ENCODE measurements at places on chromosomes 4 and X.

DNA sequence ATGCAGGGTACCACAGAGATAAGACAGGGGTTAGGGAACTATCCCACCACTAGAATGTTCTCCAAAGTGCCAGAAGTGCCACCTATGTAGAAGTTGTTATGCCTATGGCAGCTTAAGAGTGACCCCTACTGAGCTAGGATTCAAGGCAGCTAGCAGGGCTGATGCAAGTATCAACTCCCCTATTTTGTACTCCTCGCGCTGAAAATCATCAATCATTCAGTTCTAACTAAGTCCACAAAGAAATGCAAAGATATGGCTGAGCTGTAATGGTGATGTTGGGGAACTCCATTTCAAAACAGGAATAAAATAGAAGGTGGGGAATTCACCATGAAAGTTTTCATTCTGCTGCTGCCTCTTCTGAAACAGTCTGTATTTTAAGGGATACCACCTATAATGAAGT, 13.8 kb downstream of the ACSL4 start:
- DNase-seq: no peak

GRCh38 chr4:22688236-22688635, 4.5 kb upstream of the GBA3 start:
- no peak for DNase-seq

DNA sequence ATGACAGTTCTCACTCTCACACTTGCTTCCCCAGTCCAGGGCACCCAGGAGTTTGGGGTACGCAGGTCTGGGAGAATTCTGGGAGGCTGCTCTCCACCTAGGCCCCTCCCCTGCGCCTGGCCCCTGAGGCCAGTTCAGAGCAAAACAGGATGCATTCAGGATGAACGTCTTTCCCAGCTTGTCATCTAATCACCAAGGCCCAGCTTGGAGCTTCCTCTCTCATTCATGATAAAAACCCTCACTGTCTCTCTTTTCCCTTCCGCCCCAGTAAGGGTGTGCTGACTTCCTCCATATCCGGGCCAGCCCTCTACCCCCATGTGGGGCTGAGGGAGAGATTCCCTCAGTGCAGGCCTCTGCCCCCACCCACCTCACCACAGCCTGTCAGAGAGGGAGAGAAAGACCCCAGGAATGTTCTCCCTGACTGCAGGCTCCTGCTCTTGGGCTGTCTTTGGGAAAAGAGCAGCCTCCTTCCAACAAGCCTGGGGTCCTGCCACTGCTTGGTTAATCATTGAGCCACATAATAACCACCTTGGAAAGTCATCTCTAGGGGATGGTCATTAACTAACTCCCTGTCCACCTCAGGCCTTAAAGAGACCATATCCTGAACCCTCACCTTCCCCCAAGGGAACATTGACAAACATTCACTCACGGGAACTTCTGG, 50.1 kb downstream of the STARD8 start:
- no peak for DNase-seq

DNA sequence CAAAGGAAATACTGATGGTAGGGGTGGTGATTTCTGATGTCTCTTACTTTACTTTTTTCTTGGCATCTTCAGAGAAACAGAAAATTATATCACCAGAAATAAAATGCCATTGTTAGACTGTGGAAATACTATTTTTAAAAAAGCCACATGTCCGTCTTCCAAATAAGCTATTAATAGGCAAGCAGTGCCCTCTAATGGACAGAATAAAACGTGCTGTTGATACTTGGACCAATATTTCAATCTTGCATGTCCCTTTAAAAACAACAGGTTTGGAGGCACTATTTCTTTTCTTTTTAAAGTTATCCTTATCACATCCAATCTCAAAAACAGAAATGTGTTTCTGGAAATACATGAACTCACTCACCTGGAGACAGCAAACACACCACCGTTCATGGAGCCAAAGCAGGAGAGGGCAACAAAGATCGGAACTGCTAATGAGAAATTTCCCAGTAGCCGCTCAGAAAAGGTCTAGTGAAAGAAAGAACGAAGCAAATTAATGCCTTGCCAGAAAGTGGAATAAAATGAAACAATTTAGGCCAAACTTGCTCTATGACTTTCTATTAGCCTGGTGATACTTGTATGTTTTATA, 59.2 kb downstream of the SLC7A11 start:
- no peak for DNase-seq

DNA sequence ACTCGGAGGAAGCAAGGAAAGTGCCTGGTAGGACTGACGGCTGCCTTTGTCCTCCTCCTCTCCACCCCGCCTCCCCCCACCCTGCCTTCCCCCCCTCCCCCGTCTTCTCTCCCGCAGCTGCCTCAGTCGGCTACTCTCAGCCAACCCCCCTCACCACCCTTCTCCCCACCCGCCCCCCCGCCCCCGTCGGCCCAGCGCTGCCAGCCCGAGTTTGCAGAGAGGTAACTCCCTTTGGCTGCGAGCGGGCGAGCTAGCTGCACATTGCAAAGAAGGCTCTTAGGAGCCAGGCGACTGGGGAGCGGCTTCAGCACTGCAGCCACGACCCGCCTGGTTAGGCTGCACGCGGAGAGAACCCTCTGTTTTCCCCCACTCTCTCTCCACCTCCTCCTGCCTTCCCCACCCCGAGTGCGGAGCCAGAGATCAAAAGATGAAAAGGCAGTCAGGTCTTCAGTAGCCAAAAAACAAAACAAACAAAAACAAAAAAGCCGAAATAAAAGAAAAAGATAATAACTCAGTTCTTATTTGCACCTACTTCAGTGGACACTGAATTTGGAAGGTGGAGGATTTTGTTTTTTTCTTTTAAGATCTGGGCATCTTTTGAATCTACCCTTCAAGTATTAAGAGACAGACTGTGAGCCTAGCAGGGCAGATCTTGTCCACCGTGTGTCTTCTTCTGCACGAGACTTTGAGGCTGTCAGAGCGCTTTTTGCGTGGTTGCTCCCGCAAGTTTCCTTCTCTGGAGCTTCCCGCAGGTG, 637 bp downstream of the AR start:
- no peak for DNase-seq

Data from stimulated activated CD8-positive, alpha-beta memory T cell treated with anti-CD3 and anti-CD28 coated beads, Interleukin-15, amount 100 ng/mL, for 1 hour (primary cell).